ENCODE measurements at places on chromosomes 3 and 15.
A peak's percentile ranks its signal among the peaks of the same experiment; 100 is the strongest.

DNA sequence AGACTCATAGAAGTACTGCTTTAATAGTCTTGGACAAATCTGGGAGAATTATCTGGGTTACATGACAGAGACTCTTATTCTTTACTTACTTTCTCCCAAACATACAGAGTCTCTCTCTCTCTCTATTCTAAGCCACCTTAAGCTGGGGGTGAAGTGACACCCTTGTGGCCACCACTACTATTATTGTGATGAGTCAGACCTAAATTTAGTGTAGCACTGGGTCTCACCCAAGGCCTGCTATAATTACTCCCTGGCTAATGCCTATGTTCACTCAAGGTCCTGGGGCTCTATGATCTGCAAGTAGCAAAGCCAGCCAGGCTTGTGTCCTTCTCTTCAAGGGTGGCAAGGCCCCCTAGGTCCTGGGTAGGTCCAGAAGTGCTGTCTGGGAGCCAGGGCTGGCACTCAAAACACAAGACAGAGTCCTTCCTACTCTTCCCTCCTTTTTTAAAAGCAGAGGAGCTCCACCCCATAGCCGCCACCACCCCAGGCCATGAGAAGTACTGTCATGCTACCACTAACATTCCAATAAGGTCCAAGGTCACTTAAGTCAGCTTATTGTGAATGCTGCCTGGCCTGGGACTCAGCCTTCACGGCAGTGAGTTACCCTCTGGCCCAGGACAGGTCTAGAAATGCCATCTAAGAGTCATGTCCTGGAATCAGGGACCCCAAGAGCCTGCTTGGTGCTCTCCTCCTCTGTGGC lies 183.6 kb downstream of the POLQ start:
- DNase-seq, result no peak

DNA sequence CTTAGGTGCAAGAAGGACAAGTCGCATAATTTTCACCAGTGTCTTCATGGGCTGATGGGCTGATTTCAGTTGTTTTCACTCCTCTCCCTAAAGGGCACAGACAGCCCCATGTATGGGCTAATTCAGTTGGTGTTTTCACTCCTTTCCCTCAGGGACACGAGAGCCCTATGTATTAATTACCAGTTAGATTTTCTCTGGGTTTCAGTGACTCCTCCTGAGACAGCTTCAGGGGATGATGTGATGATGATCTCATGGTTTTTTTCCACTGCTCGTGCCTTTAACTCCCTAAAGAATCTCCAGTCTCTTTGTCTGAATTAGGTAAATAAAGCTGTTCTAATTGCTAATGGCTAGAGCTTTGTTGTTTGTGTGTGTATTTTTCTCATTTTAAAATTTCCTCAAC lies 9.9 kb downstream of the RAMAC start:
- DNase-seq, result no peak

DNA sequence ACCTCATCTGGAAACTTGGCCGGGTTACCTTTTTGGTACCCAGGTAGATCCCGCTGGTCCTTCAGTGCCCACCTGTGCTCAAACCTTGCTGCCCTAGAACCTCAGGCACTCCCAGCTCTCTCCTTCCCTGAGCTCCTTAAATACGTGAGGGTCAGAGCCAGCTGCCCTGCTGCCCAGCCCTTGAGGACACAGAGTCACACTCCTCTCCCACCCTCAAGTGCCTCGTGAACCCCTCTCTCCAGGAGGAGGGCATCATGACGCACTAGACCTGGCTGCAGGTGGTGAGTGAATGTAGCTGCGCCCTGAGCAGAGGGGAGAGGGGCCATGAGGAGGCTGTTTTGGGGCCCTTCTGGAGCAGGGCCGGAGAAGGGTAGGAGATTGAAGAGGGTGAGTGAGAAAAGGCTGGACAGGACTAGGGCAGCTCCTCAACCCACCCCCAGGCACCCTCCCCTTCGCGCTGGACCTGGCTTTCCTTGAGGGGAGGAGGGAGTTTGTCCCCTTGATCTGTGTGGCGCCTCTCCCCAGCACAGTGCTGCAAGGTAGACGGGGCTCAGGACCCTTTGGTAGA lies 941 bp downstream of the SLC12A8 start:
- no peak for DNase-seq

DNA sequence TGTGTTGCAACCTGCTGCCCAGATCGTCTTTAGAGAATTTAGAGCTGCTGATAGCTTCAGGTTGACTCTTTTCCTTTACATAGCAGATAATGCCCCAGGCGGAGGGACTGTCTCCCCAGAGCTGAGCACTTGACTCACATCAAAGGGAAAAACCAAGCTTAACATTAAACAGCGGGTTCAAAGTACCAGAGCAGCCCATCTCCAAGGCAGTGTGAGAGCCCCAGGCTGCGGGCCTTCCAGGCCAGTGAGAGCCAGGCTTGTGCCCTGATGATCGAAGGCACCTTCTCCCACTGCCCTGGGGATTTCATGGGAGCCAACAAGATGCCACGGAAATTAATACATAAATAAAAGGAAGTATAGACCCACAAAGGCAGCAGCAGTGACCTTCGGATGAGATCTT lies 275.6 kb downstream of the XXYLT1 start:
- DNase-seq, result no peak

DNA sequence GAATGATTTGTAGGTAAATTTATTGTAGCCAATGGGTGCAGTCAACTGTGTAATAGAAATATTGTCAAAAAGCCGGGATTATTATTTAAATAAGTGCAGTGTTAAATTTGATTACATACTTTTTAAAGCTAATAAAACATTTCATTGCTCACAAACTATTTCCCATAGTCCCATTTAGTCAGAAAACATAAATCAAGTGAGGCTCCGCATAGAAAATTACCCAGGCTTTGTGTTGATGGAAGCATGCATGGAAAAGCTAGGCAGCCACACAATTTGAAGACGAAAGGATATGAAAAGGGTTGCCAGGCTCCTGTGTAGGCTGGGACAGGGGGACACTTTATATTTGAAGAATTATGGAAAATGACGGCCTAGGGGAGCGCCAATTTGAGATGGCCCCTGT lies 82.3 kb downstream of the LRTM1 start:
- no peak for DNase-seq

DNA sequence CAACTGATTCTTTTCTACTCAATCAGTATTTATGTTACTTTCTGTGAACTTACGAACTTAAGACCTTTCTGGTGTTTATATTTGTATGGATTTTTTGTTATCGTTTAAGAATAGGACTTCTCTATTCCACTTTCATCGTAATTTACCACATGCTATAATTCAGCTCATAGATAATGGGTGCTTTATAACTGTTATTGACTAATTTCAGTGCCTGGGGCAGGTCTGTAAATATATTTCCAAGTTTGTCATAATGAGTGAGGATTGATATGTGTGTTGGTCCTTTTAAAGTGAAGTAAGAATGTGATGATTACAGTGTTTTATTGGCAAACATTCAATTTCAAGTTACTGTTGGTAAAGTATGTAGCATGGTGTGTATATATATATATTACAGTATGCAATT lies 1.8 kb upstream of the NAALADL2 start:
- no peak for DNase-seq

DNA sequence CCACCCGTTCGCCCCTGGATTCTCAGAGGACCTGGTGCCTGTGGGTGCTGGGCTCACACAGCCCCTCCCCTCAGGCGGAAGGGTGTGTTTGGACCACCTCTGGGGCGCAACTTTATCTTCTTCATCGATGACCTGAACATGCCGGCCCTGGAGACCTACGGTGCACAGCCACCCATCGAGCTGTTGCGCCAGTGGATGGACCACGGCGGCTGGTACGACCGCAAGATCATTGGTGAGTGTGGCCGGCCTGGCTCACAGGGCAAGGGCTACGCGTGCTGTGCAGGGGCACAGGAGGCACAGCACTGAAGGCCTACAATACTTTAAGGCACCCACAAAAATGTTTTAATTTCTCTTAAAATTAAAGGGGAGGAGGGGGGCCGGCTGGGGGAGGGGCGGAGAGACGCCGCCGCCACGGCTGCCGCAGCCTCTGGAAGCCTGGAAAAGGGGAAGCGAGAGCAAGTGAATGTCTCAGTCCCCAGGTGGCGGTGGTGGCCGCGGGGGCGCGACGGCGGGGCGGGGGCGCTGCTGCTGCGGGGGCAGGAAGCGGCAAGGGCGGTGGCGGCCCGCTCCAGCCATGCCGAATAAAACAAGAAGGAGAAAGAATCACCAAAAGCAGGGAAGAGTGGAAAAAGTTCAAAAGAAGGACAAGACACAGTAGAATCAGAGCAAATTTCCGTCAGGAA lies 56.8 kb downstream of the DNAH1 start:
- peak; percentile 7 for DNase-seq

DNA sequence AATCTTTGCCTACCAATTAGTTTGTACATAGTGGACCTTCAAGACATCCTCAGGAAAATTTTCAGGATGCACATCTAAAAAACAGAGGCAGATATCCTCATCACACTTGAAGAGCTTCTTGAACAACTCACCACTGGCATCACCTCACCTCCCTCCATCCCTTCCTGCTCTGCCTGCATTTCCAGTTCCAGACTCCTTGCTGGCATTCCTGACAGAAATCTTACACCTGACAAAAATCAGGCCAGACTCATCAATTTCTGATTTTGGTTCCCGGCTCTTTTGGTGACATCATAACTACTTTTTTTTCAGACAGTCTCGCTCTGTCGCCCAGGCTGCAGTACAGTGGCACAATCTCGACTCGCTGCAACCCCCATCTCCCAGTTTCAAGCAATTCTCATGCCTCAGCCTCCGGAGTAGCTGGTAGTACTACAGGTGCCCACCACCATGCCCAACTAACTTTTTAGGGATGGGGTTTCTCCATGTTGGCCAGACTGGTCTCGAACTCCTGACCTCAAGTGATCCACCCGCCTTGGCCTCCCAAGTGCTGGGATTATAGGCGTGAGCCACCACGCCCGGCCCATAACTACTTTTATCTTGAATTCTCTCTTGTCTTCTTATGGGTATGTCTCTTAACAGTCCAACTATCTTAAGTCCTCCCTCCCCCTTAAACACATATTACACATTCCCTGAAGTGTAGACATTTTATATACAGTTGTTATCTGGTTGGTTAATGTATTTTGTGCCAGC lies 216.6 kb upstream of the IL12A start:
- no peak for DNase-seq

DNA sequence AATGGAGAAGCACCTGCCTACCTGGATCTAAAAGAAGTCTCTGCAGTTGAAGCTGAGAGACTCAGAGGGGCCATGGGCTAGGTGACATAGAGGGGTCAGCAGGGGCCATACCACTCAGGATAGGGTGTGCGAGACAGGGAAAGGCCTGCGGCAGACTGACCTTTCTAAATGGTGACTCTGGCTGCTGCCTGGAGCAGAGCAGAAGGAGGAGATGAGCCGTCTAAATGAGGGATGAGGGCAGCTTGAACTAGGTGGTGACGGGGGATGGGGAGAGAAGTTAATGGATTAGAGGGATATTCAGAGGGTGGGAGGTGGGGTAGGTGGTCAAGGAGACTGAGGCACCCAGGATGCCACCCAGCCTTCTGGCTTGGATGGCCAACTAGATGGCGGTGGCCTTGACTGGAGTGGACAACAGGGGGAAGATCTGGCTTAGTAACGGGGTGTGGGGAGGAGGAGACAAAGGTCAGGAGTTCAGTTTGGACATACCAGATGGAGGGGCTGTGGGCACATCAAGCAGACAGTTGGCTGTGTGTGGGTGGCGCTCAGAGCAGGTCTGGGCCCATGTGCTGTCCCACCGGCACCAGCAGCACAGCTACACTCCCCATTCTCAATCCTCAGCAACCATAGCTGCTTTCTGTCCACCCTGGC lies 3.2 kb upstream of the ITIH1 start:
- DNase-seq, result no peak

DNA sequence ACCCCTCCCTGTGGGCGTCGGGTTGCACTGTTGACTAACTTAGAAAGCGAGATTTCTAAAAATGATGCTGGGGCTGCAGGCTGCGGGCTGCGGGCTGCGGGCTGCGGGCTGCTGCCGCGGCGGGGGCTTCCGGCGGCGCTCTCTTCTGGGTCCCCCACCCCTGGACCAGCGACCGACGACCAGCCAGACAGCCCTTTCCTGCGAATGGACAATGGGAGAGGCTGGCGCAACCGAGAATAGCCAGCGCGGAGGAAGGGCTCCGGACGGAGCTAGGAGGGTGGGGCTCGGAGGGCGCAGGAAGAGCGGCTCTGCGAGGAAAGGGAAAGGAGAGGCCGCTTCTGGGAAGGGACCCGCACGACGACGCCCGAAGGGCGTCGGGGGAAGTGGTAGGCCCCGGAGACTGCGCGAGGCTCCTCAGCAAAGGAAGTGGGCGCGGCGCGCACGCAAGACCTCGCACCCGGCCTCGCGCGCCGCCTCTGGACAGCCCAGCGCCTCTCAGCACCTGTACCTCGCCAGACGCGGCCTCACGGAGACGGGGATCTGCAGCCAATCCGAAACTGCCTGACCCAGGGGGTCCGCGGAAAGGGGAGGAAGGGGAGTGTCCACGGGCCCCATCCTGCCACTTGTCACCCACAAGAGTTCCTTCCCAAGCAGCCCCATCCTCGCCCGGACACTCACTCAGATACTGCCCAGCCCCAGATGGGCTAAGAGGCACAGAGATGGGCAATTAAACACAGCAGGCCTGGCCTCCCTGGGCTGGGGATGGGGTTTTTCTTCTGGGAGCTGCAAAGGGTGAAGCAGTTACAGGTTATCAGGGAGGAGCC lies 70.7 kb downstream of the SLC12A8 start:
- DNase-seq, result peak; percentile 52

- DNase-seq, result no peak
These were observed 337.9 kb upstream of the IL12A start for GRCh38 chr3:159650726-159651125.

- no peak for DNase-seq
These were observed 28.6 kb upstream of the SH3BP5 start for GRCh38 chr3:15360788-15361493.

- DNase-seq, result no peak
These were observed 35.8 kb downstream of the SCG5 start for GRCh38 chr15:32677238-32677750.

DNA sequence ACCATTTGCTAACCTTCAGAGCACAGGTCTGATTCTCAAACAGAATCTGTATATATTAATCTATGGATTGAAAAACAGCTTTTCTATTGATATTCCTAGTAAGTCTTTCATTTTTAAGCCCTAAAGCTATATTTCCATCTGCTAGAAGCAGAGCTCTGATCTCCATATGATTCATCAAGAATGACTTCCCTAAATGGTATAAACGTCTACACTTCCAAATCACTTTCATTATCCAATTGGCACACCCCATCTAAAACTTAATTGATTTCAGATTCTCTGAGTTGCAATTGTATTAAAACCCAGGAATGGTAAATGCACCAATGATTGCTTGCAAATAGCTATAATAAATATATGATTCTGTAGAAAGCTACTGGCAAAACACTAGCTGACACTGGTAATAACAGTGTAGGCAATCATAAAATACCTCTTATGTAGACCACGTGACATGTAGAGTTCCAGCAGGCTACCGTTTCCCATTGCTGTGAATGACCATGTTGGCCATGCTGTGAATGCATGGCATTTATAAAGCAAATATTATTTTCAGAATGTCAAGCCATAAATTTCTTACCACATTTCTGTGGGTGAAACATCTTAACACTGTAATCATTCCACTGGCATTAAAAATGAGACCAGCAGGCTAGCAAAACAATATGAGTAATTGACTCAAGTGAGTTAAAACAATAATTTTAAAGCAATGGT lies 226.0 kb downstream of the ZMAT3 start:
- DNase-seq, result no peak

Data from activated CD4-positive, alpha-beta T cell treated with anti-CD3 and anti-CD28 coated beads, Interleukin-2, amount 50 U/mL, for 1 hour (primary cell).